Chondrocyte (in vitro differentiated cells): ENCODE measurements at places on chromosomes 11 and 22. TPM values are rescaled to one million over a fixed set of nuclear protein-coding genes. Genes with fewer than 3 reads are reported as not detected.

The TRIM64C gene
- total RNA-seq: not detected in 3 replicates

The EHBP1L1 gene
- 28.1 to 82.0 TPM (median 81.3 TPM) in 3 replicates for total RNA-seq

GRCh38 chr11:5937868-5938602, 4.0 kb upstream of the OR56A3 start:
- peak; percentile 65 for DNase-seq
- no peaks in the 10 kb centered on the region for H3K36me3 ChIP-seq
- H3K27ac ChIP-seq: no peak overlapping the region
- no peaks in the 10 kb centered on the region for H3K4me1 ChIP-seq
- H3K27me3 ChIP-seq: peaks cover 2% of the 10 kb centered on the region

The SYT12 gene
- 7.2 to 15.3 TPM (median 7.2 TPM) in 3 replicates for total RNA-seq

GRCh38 chr11:120013325-120014250, 124.3 kb downstream of the TRIM29 start:
- no peaks in the 10 kb centered on the region for H3K4me1 ChIP-seq
- H3K36me3 ChIP-seq: no peaks in the 10 kb centered on the region
- no peak overlapping the region for H3K4me3 ChIP-seq
- H3K27ac ChIP-seq: no peak overlapping the region
- DNase-seq: no peak
- H3K27me3 ChIP-seq: peaks cover 75% of the 10 kb centered on the region

- no peak for DNase-seq
- no peak overlapping the region for H3K4me3 ChIP-seq
- peaks cover 29% of the 10 kb centered on the region for H3K4me1 ChIP-seq
- H3K36me3 ChIP-seq: peaks cover 20% of the 10 kb centered on the region
- no peak overlapping the region for H3K27ac ChIP-seq
Measured at GRCh38 chr11:71998061-71998460, 648 bp upstream of the IL18BP start.

DNA sequence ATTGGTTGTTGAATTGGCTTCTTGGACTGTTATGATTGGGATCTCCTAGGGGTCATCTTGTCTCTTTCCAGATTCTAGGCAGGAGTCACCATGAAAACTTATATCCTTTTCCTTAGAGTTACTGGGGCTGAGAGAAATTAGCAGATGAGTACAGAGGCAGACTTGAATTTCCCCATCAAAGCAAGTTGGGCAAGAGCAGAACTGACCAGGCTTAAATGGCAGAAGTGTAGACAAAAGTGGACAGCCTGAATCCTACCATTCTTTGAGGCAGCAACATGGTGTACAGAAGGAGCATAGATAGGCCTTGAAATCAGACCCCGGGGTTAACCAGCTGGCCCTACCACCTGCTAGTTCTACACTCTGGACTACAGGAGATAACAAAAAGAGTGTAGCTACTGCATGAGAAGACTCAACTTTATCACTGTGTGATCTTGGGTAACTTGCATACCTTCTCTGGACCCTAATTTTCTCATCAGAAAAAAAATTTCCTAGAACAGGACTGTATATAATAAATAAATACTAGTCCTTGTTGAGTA, 427.4 kb upstream of the CADM1 start:
- no peak overlapping the region for H3K27ac ChIP-seq
- no peak overlapping the region for H3K4me3 ChIP-seq
- peaks cover 22% of the 10 kb centered on the region for H3K4me1 ChIP-seq
- no peak for DNase-seq

GRCh38 chr22:43289531-43289963, 53.6 kb downstream of the SCUBE1 start:
- H3K27me3 ChIP-seq: peaks cover 25% of the 10 kb centered on the region
- H3K27ac ChIP-seq: no peak overlapping the region
- no peak for DNase-seq
- peaks cover 28% of the 10 kb centered on the region for H3K4me1 ChIP-seq
- no peak overlapping the region for H3K4me3 ChIP-seq

GRCh38 chr11:74204701-74205100, 33.6 kb downstream of the PPME1 start:
- peak overlapping the region; percentile 65 for H3K27ac ChIP-seq
- no peak for DNase-seq
- H3K36me3 ChIP-seq: peaks cover 15% of the 10 kb centered on the region

GRCh38 chr11:36103933-36104530, 160.2 kb downstream of the LDLRAD3 start:
- no peak overlapping the region for H3K27ac ChIP-seq
- H3K36me3 ChIP-seq: peaks cover 10% of the 10 kb centered on the region
- peaks cover 14% of the 10 kb centered on the region for H3K4me1 ChIP-seq
- no peak overlapping the region for H3K4me3 ChIP-seq
- DNase-seq: no peak

The CCDC89 gene
- total RNA-seq: 0.26 to 0.30 TPM (median 0.29 TPM) in 3 replicates

GRCh38 chr22:45202333-45203149, 38.2 kb downstream of the KIAA0930 start:
- H3K36me3 ChIP-seq: peaks cover 21% of the 10 kb centered on the region
- H3K27ac ChIP-seq: peak overlapping the region; percentile 93
- peaks cover 28% of the 10 kb centered on the region for H3K4me1 ChIP-seq
- peak; percentile 90 for DNase-seq
- H3K27me3 ChIP-seq: no peaks in the 10 kb centered on the region
